Activated T-cell treated with anti-CD3 and anti-CD28 coated beads for 24 hours (primary cell): ENCODE measurements at places on chromosomes 12 and 14.

GRCh38 chr12:27571463-27571862, 47.5 kb downstream of the PPFIBP1 start:
- no peak for DNase-seq

DNA sequence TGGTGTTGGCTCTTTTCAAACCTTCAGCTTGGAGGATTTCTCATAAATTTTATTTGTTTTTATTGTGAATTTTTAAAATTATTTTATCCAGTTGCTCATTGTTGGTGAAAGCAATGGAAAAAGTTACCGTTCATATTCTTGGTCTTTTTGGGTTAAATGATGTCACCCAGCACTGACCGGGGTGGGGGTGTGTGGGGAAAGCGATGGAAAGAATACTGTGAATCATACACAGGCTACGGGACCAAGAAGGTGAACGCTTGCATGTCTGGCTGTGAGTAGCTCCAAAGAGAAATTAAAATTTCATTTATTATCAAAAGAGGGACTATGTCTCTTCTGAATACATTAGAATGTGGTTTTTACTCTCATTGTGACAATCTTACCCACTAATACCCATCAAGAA, 430.1 kb downstream of the AEBP2 start:
- no peak for DNase-seq

DNA sequence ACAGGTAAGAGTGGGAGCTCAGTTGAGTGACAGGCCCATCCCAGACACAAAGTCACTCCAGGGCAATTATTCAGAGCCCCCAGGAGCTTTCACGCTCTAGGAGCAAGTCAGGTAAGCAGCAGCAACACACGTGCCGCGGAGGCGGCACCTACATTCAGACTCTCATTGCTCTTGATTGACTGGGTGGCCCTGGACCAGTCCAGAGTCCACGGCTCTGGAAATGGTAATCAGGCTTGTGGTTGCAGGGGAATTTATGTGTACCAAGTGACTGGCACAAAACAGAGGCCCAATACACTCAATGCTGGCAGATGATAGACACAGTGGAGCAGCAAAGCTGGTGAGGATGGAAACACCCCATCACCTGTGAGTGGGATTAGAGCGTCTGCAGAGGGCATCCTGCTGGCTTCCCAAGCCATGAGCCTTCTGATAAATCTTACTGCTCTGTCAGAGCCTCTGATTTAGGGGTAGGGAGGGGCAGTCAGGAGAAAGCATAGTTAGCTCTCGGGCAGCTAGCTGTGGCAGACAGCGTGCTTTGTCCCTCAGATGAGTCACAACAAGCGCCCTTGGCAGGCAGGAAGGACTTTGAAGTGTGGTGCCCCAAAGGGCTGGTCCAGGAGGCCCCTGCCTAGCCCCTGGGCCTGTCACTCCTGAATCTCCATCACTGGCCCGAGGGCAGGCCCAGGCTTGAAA, 344.7 kb downstream of the CACNA1C start:
- no peak for DNase-seq

- DNase-seq = peak; percentile 36
Measured at GRCh38 chr12:108696111-108696995, 35.0 kb downstream of the CORO1C start.

DNA sequence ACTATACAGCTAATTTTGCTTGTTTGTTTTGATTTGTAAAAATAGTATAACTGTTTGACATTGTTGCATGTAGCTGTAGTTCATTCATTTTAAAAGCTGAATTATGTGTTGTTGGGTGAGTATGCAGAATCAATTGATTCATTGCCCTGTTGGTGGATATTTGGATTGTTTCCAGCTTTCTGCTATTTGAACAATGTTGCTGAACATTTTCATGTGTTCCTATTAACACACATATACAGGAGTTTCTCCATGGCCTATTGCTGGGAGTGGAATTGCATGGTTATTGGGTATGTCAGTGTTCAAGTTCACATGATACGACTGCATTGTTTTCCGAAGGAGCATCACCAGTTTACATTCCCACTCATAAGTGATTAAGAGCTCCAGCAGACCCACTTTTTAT, 75.3 kb downstream of the SRGAP1 start:
- DNase-seq = no peak

GRCh38 chr12:95836630-95837239, 22.0 kb upstream of the SNRPF start:
- DNase-seq = no peak

DNA sequence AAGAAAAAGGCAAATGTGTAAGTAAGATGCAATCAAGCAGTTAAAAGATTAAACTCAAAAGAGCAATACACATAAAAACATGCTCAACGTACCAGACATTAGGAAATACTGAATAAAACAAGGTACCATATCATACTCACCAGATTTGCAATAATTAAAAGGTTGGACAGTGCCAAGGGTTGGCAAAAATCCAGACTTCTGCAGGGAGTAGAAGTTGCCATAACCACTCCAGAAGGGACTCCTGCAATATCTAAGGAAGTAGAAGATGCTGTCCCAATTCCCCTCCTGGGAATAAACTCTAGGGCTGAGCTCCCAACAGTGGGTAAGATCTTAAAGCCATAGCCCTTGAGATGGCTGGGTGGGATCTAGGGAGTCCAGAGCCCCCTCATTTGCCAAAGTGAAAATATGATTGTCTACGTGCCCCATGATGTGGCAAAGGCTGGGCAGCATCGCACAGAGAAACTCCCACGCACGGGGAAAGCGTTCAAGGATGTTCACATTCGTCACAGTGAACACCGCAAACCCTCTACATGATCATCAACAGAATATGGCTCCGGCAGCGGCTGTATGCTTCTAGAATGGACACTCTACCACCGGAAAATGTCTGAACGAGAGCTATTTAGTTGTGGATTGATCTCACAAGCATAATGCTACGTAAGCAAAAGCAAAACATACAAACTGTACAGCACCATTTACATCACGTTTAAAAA, 12.3 kb downstream of the KCTD10 start:
- no peak for DNase-seq

GRCh38 chr12:106223485-106224354, 24.1 kb downstream of the CKAP4 start:
- DNase-seq = peak; percentile 62

- DNase-seq = no peak
Measured at GRCh38 chr14:104517867-104518266, 61.7 kb upstream of the C14orf180 start.

DNA sequence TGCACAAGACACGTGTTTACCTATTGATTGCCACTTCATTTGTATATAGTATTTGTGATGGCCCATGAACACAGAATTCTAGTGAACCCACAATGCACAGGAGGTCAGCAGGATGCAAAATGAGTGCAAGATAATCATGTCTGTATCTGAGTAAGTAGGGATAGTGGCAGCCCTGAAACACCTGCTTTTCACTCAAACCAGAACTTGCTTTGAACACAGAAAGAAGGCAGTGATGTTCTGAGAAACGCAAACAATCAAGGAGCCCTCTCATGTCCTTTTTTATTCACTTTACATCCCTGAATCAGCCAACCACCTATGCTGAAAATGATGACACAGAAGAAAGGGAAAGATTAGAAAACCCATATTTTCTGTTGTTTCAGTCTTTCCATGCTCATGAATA, 170.4 kb upstream of the AVPR1A start:
- no peak for DNase-seq

GRCh38 chr14:73782623-73783022, 68.4 kb upstream of the PNMA1 start:
- DNase-seq = no peak

GRCh38 chr12:117875744-117876435, 92.9 kb downstream of the KSR2 start:
- DNase-seq = no peak

DNA sequence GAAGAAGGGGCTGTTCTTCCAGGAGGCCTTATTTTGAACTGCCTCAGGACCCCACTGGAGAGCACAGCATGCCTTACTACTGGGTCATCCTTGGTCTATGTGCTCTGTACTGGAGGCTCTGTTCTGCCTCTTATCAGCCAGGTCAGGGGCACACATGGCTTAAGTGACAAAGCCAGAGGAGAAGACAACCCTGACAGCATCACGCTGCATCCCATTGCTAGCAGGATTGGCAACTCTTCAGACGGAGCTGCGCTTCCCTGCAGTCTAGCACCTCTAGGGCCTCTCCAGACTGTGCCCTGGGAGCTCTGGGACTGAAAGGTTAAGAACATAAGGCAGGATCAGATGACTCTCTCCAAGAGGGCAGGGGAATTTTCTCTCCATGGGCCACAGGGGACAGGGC, 17.3 kb upstream of the TIGAR start:
- DNase-seq = no peak

GRCh38 chr14:95483309-95484165, 32.9 kb downstream of the SYNE3 start:
- DNase-seq = no peak

GRCh38 chr12:132689227-132689626, 1.8 kb downstream of the PXMP2 start:
- no peak for DNase-seq

- DNase-seq = no peak
Measured at GRCh38 chr12:117400912-117401311, 39.5 kb upstream of the NOS1 start.
